ENCODE measurements at places on chromosomes 7 and 10.

- peak; percentile 65 for DNase-seq
These were observed 173.3 kb downstream of the SLC16A9 start for GRCh38 chr10:59536167-59537014.

GRCh38 chr10:88004451-88004850 is 141.0 kb downstream of the PTEN start:
- no peak for DNase-seq

DNA sequence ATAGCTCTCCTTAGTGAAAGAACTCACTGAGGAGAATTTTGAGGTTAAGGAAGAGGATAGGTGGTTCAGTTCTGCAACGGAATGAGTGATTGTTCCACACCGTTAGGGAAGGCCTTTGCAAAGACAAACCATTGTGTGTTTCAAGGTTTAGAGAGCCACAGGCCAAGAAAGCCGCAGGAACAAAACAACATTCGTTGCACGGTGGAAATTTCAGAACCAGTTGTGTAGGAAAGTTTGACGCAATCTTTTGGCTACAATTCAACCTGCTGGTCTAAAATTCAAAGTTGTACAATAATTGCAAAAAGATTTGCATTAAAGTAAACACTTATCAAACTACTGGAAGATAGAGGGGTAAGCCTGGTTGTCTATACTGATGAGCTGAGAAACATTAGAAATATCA is 91.4 kb downstream of the FAM107B start:
- peak; percentile 44 for DNase-seq

DNA sequence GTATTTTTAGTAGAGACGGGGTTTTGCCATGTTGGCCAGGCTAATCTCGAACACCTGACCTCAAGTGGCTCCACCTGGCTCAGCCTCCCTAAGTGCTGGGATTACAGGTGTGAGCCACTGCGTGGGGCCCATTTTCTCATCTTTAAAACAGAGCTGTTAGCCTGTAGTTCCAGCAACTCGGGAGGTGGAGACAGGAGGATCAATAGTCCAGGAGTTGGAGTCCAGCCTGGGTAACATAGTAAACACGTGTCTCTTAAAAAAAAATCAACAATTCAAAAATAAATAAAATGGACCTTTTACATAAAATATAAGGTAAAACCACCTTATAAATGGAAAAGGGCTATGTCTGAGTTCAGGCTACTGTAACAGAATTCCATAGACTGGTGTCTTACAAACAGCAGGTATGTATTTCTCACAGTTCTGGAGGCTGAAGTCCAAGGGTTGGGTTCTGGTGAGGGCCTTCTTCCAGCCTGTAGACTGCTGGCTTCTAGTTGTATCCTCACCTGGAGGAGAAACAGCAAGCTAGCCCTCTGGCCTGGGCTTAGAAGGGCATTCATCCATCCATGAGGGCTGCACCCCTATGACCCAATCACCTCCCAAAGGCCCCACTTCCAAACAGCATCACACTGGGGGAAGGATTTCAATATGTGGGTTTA is 7.0 kb upstream of the PVRIG start:
- no peak for DNase-seq

- DNase-seq, result peak; percentile 90
These were observed 26.3 kb upstream of the WDFY4 start for GRCh38 chr10:48658243-48658974.

- no peak for DNase-seq
These were observed 220 bp upstream of the ZKSCAN5 start for GRCh38 chr7:99504281-99504602.

- DNase-seq, result no peak
These were observed 449.1 kb downstream of the PAXIP1 start for GRCh38 chr7:154553711-154554265.

GRCh38 chr7:137122145-137122544 is 221.4 kb downstream of the PTN start:
- DNase-seq, result no peak

GRCh38 chr7:41503438-41503837 is 199.5 kb downstream of the INHBA start:
- DNase-seq, result no peak

DNA sequence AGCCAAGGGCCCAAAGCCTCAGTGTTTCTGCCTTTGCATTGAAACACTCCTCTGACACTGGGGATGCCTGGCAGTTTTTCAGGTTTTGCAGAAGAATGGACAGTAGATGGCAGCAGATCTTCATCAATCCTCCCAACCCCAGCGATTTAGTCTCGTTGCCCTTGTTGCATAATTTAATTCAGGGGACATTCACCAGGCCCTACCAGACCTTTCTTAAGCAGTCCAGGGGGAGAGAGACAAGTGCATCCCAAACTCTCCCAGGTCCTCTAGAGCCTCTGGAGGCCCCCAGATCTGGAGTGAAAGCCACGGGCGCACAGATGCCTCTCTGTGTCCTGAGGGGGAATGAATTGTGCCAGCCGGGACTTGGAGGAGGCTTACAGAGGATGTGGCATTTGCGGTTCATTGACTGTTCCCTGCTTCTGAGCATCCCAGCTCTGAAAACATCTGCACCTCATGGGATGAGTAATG is 29.6 kb downstream of the MINDY4 start:
- peak; percentile 92 for DNase-seq

- DNase-seq, result peak; percentile 3
These were observed 88.4 kb downstream of the FAS start for GRCh38 chr10:89078724-89079672.

- no peak for DNase-seq
These were observed 122.3 kb downstream of the NRP1 start for GRCh38 chr10:33212061-33212748.

DNA sequence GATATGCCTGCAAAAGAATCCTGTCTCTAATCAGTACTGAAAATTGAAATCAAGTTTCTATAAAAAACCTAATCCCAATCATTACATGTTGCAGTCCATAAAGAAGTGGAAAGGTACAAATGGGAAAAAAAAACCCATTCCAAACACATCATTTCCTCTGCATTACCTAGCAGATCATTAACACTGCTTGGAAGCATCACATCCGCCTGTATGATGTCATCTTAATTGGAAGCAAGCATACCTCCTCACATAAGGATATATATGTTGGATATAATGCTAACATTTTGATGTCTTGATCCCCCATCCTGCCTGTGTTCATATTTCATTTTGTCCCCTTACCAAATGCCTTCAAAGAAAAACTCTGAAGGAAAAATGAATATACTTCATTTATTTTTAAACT is 241.3 kb upstream of the AOAH start:
- DNase-seq, result no peak

DNA sequence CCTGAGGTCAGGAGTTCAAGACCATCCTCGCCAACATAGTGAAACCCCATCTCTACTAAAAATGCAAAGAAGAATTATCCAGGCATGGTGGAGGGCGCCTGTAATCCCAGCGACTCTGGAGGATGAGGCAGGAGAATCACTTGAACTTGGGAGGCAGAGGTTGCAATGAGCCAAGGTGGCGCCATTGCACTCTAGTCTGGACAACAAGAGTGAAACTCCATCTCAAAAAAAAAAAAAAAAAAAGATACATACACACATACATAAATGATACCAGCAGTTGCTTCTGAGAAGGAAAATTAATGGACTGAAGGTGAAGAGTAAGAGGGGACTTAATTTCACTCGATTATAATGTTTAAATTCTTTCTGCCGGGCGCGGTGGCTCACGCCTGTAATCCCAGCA is 40.2 kb upstream of the PAX2 start:
- no peak for DNase-seq

GRCh38 chr7:147412109-147412508 is 1178.5 kb upstream of the C7orf33 start:
- no peak for DNase-seq

GRCh38 chr10:124035306-124035927 is 58.0 kb downstream of the CHST15 start:
- DNase-seq, result no peak

GRCh38 chr10:95407546-95407945 is 116.7 kb upstream of the PDLIM1 start:
- DNase-seq, result no peak

GRCh38 chr7:30743371-30744074 is 8.4 kb upstream of the INMT start:
- no peak for DNase-seq

DNA sequence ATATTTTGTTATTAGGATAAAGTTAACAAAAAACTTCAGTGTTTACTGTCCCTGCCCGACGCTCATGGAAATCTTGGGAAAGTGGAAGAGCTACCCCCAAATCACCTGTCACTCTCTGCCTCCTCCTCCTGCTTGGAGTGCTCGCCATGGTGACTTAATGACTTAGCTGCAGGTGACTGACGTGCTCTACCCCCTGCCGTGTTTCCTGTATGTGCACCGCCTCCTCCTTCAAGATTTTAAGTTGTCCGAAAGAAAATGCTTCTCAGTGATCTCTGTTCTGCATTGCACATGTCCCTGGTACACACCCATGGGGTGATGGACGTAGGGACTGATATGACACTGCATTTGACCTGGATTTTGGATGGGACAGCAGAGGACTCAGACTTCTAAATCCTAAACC is 338.8 kb upstream of the SHH start:
- no peak for DNase-seq

GRCh38 chr10:123808906-123809305 is 82.7 kb downstream of the CPXM2 start:
- no peak for DNase-seq

GRCh38 chr7:63028376-63029206 is 970.1 kb upstream of the ZNF722 start:
- no peak for DNase-seq

GRCh38 chr7:133186060-133186459 is 66.8 kb upstream of the EXOC4 start:
- no peak for DNase-seq
